ENCODE measurements at places on chromosomes 7 and 10.

- no peak for DNase-seq
Measured at GRCh38 chr10:16646181-16647059, 124.7 kb upstream of the C1QL3 start.

GRCh38 chr10:46514431-46514861 lies 42.0 kb downstream of the GPRIN2 start:
- DNase-seq: peak; percentile 3

DNA sequence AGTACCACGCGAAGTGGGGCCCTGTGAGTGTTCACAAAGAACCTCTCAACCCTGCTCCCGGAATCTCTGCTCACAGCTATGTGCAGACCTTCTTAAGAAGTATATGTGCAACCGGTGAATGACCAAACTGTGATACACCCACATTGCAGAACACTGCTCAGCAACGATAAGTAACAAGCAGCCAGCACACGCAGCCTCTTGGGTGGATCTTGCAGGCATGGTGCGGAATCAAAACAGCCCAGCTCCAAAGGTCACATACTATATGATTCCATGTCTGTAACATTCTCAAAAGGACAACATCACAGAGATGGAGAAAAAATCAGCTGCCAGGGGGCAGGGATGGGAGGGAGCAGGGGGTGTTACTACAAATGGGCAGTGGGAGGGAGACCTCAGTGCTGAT lies 101.6 kb downstream of the DLG5 start:
- no peak for DNase-seq

- no peak for DNase-seq
Measured at GRCh38 chr10:133235932-133236331, 1.7 kb upstream of the VENTX start.

DNA sequence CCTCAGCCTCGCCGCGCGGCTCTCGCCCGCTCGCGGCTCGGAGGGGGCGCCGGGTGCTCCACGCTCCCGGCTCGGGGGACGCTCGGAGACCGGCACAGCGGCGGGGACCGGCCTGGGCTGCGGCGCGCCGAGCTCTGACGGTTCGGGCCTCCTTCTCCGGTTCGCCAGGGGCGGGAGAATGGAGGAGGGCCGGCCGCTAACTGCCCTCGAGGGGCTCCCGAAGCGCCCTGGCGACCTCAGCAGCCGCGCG lies 232 bp upstream of the GRID1 start:
- DNase-seq: no peak

DNA sequence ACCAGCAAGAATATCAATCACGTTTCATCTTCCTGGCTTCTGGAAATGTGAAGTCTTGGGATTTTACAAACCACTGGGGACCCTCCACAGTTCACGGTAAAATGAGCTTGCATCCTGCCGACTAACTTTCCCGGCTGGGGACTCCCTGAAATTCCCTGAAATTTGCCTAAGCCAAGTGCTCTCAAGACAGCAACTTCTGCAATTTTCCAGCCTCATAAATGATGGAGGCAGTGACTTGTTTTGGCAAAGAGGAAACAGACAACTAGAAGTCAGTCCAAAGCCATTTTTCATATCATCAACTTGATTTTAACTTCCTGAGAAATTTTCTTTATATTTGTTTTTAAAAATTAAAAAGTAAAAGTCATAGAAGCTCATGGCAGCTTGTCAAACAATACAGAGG lies 212.3 kb downstream of the FANK1 start:
- no peak for DNase-seq

DNA sequence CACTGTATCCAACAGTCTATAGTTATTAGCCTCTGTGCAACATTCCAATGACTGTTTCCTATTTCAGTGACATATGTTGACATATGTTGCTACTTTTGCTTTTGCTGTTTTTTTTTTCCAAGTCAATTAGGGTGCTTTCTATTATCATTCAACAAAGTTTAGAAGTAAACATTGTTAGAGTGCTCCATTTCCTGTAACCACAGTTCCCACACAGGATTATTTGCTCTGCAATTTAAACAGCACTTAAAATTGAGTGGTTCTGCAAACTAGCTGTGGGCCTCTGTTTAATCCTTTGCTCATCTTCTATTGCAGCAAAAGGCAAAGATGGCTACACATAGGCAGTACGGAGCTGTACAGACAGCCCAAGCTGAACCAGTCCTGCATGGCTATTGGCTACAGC lies 46.5 kb upstream of the PTN start:
- no peak for DNase-seq

DNA sequence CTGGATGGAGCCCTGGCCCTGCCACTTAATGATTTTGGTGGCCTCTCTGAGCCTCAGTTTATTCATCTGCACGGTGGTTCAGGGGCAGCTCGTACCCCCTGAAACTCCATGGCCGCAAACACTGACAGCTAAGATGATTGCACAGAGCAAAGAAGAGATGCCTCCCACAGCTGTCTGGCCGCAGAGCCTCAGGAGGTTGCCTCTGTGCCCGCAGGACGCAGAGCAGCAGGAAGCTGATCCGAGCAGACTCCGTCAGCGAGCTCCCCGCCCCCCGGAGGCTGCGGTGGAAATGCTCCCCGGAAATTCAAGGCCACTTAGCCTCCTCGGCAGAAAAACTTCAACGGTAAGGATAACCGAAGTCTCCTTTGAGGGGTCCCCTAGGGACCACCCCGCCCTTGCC lies 30.2 kb upstream of the C10orf53 start:
- no peak for DNase-seq

DNA sequence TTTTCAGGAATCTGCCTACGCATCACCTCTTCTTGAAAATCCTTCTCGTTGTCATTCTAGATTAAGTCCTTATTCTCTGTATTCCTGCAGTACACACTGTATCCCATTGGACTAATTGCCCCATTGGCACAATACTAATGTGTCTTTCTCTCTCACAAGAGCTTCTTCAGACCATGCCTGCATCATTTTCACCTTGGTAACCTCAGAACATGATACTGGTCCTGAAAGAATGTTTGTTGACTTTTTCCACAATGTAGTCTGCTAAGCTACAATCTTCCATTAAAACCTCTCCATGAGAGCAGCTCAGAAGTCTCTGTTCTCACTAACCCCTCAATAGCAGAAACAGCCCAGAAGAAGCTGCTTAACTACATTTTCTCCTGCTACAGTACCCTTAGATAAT lies 270.7 kb downstream of the PCDH15 start:
- DNase-seq: no peak

DNA sequence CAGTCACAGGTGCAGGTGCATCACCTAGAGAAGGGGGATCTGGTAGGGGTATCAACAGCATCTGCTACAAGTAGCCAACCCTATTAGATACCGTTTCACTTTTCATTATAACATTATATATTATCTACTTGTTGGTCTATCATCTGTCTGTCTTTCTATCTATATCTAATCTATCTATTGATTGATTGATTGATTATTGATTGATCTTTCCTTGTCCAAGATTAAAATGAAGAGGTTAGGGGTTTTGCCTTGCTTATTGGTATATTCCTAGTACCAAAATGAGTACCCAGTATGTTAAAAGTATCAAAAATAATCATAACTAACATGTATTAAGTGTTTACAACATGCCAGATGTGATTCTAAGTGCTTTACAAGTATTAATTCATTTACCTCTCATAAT lies 121.5 kb downstream of the GPR158 start:
- DNase-seq: no peak

DNA sequence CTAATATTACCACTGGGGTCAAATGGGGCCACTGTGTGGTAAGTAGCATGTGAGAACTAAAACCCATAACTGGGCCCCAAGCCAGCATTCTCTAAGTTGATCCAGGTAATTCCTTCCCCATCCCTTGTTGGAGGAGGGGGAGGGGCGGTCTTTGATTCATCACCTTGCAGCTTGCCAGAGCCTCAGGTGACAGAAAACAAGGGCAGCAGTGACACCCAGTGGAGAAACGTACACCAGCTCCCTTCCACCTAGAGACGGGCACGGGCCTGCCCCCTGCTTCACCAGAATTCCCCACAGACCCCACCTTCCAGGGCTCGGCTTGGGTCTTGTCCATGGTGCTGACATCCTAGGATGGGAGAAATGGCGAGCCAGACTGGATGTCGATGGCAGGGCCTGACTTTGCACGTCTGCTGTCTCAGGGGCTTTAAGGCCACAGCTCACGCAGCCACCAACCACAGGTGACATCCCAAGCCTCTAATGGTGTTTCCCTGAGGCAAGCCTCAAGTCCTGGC lies 102.0 kb downstream of the STRA8 start:
- peak; percentile 23 for DNase-seq

GRCh38 chr7:80653244-80653643 lies 14.8 kb downstream of the CD36 start:
- no peak for DNase-seq

DNA sequence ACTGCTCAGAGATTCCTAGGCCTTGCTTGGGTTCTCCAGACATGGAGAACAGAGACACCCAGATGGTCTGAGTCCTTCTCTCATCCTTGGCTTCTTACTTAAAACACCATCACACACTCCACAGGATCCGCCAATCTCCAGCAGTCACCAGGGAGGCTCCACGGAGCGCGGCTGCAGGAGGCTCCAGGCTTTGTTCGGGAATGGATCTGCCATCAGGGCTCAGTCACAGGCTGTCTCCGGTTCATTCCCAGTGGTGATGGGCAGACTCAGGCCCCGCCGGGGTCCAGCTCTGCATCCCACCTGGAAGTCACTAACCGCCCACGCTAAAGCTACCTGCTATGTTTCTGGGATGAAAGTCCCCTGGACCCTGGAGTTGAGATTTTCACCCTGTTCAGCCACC lies 312.9 kb downstream of the TCERG1L start:
- no peak for DNase-seq

DNA sequence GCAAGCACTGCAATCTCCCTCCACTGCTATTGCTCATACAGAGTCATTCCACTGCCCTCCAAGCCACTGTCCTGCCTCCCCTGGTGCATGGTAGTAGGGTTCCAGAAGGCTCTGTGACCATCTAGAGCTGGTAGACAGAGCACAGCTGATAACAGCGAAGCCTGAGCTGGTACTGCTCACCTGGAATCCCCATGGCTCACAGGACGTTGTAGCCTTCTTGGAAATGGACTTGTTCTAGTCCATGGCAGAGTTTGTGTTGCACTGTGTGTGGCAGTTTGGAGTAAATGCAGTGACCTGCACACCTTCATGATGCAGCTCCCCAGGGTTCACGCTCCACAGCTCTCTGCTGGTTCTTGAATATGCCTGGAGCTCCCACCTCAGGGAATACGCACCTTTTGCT lies 67.0 kb downstream of the ITGA8 start:
- DNase-seq: no peak

DNA sequence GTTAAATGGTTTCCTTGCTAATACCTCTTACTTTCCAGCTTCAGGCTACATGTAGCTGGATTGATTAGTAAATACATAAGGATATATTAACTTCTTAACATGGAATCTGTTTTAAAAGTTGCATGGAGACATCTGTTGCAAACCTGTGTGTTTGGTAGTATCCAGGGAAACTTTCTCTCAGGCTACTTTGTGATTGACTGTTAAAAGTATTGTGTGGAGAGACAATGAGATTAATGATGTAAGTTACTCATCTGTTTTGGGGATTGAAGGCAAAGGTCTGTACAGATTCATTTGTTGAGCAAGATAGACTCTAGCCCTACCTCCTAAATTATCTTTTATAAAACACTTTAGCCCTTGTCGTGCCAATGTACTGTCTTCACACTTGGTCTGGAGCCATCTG lies 6.6 kb downstream of the CREB5 start:
- DNase-seq: no peak

Measured in stimulated activated CD4-positive, alpha-beta T cell treated with anti-CD3 and anti-CD28 coated beads, Interleukin-4, amount 100 ng/mL, for 24 hours (primary cell).